ENCODE measurements at places on chromosomes 2 and 18.
A peak's percentile ranks its signal among the peaks of the same experiment; 100 is the strongest.

- no peak for DNase-seq
These were observed 83.9 kb upstream of the ODC1 start for GRCh38 chr2:10531874-10532637.

- DNase-seq, result peak; percentile 97
These were observed 228.6 kb upstream of the STK17B start for GRCh38 chr2:196399722-196400691.

- DNase-seq, result no peak
These were observed 1454.4 kb upstream of the CELF4 start for GRCh38 chr18:39019989-39020388.

GRCh38 chr18:58452454-58453166, 176.3 kb downstream of the ALPK2 start:
- DNase-seq, result no peak

GRCh38 chr2:135825550-135826176, 11.3 kb downstream of the LCT start:
- no peak for DNase-seq

- no peak for DNase-seq
These were observed 58.0 kb downstream of the SLC40A1 start for GRCh38 chr2:189522435-189523151.

- peak; percentile 42 for DNase-seq
These were observed 285.7 kb upstream of the UBE2E3 start for GRCh38 chr2:180694445-180695421.

DNA sequence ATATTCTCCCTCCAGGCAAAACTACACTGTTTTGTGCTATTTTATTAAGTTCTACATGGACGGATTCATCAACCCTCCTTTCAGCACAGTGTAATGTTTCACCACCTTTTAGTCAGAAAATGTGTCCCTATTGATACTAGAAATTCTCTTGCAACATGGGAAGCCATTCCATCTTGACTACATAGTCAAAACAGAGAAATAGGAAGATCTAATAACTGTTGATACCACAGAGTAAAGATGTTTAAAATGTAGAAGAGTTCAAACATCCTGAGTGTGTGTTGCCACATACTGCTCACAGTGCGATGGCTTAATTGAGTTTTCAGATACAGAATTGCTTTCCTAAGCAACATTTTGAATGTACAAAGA, 492.2 kb upstream of the RAB12 start:
- peak; percentile 7 for DNase-seq

- DNase-seq, result no peak
These were observed 565.2 kb downstream of the NRXN1 start for GRCh38 chr2:50466685-50467084.

- no peak for DNase-seq
These were observed 95.7 kb downstream of the RND3 start for GRCh38 chr2:150391779-150392178.

- DNase-seq, result no peak
These were observed 82.0 kb upstream of the IL1R2 start for GRCh38 chr2:101909760-101910159.

- peak; percentile 58 for DNase-seq
These were observed 29.1 kb downstream of the ALMS1 start for GRCh38 chr2:73414696-73415095.

DNA sequence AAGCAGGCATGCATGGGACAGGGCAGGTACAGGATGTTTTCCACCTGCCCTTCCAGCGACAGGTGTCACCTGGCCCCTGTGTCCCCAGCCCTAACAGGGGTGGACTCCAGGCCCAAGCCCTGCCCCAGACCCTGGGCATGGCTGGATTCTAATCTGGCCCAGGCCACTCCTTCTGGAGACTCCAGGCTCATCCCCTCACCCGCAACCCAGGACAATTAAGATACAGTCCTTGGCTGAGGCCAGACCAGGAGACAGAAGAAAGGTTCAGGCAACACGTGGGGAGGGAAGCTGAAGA, 9.5 kb downstream of the BIN1 start:
- DNase-seq, result no peak

GRCh38 chr2:204228169-204228886, 291.8 kb downstream of the ICOS start:
- DNase-seq, result no peak

DNA sequence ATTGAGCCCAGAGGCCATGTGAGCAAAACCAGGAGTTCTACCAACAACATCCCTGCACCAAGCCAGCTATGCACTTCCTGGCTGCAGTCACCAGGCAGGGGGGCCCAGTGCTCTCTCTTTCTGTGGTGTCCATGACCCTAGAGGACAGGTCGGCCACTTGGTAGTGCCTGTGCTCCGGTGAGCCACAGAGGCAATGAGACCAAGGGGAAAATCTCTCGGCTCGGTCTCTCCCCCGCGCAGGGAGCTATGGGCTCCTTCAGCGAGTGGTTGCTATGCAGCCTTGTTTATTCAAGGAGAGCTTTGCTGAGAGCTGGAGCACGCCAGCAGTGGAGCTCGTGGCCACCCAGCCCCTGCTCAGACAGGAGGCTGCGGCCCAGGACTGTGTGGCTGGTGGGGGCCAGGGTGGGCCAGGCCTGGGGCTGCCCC, at the start of gene TOGARAM2:
Gene TOGARAM2 (plus strand): TSS at position 283 of the 426 bp plus-strand sequence. CDS start 13,537 bp downstream, outside the sequence.
- no peak for DNase-seq

DNA sequence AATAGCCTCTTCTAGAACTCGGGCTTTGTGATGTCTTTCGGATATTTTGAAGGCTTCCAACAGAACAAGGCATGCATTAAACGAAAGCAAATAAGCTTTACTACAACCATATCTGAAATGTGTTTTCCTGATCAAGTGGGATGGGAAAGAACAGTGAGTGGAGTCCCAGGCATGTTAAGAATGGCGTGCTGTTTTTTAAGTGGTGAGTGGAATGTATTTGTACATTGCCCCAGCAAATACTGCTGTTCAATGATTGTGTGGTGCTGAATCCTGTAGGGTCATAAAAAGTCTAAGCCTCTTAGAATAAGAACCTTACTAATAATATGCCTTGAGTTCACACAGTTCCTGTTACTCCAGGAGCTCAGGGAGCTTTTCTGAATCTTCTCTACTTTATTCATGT, 52.5 kb downstream of the POMC start:
- peak; percentile 61 for DNase-seq

DNA sequence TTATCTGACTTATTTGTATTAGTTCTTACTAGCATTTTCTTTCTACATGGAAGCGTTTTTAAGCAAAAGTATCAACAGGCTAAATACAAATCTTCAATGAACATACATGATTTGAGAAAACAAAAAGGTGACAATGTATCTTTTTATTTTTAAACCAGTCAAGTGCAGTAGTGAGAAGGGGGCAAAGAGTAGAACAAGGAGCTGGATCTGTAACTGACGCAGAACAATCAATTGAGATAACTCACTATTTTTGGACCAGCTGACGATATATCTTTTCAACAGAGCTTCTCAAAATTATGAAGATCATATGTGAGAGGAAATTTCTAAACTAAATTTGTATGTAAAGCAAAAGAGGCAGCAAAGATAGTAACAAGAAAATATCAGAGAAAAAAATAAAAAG, 15.5 kb downstream of the NCKAP1 start:
- DNase-seq, result no peak

DNA sequence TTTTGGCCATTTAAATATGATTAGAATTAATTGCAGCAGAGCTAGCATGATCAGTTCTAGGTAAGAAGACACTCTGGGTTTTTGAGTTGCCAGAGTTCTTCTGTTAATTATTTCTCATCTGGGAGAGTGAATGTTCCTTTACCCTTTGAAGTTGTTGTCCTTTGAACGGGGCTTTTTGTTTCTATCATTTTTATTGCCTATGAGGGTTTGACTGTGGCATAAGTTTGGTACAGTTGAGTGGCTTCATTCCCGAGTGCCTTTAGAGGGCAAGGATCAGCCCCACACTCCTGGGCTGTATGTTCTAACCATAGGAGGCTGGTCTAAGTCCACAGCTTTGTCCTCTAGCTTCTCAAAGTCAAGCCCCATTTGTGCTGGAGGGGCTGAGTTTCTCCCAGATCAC, 804.3 kb downstream of the KCNJ3 start:
- no peak for DNase-seq

- peak; percentile 1 for DNase-seq
These were observed 304.7 kb upstream of the HNMT start for GRCh38 chr2:137659616-137660015.

DNA sequence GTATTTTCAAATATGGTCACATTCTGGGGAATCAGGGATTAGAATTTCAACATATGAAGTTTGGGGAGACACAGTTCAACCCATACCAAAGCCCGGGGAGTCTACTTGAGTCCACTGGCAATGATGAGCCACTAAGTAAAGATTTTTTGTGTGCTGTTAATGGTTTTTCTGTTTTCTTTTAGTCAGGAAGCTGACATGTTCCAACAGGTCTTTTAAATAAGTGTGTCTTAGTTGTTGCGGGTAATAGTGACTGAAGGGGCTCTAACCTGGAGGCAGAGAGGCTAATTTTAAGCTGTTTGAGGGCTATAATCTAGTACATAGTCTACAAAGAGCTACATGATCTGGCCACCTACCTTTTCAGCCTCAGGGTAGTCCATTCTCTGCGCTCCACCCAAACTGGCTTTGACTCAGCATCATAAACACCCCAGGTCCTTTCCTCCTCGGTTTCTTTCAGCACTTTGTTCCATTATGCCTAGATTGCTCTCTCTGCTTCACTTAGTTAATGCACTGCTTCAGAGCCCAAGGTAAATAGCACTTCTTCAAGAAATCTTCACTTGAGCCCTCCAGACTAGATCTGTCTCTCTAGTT, 17.6 kb upstream of the UBE2E3 start:
- no peak for DNase-seq

DNA sequence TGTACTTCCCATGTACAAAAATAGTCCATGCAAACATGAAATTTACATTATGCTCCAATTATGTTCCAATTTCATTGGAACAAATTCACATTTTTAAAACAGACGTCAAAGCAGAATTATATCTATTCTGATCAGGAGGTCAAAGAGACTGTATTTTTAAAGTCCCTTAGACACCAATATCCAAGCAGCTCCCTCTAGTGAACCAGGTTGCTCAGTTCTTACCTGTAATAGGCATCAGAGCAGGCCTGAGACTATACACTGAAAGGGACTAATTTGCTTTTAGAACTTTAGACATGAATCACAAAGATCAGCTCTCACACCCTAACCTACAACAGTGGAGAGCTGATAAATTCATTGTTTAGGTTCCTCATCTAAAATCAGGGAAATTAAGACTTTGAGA, 273.9 kb downstream of the MBD2 start:
- no peak for DNase-seq

DNA sequence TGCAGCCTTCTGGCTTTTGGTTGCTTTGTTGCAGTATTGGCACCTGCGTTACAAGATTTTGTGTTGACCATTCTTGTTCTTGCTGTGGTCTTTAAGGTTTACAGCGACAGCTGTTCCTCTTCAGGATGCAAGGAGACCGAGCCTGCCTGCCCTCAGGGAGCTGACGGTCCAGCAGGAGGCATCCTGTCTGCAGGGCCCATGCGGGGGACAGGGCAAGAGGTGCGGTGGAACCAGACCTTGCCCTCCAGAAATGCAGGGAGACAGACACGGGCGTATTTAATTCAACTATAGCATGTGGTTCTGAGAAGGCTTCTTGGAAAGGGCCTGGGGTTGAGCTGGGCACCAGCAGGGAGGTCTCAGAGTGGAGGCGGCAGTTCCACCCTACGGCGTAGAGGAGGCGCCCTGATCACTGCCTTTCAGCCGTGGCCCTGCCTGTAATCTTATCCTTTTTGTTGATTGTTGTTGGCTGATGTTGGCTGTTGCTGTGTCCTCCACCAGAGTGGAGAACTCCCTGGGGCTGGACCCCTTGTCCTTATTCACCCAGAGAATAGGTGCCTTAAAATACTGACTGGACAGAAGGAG, 71.7 kb downstream of the HPCAL1 start:
- no peak for DNase-seq
